ENCODE measurements at places on chromosomes 1 and 21.

DNA sequence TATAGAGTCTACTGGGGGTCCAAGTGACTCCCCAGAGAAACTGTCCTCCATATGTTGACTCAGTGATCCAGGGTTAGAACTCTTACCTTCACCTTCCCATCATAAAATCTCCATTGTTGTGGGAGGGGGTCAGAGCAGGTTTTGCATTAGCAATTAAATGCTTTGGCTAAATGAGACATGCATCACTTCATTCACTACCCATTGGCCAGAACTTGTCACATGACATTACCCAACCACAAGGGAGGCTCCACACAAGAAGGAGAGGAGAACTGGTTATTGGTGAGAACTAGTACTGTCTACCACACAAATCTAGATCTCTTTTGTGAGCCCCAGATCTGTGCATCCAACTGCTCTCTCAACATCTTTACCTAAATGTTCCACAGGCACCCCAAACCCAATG lies 4.2 kb upstream of the C1orf162 start:
- no peak for DNase-seq

GRCh38 chr1:5901150-5901549 lies 91.1 kb downstream of the NPHP4 start:
- DNase-seq = no peak

- DNase-seq = no peak
Measured at GRCh38 chr1:104801344-104801743, 1051.6 kb downstream of the AMY1C start.

DNA sequence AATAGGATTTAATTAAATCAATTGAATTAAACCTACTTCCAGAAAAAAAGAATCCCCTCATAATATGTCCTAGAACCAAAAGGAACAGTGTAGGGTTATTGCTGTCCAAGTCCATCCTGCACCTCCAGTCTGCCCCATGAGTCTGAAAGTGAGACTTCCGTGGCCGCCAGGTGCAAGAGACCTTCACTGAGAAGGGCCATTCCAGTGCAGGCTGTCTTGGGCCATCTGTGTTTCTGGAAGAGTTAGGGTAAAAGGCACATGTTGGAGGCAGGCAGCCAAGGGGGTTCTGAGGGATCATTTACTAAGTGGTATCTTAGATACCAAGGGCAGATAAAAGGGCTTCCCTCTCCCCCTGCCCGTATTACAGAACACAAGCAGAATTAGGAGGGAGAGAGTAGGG lies 31.0 kb downstream of the UBE2T start:
- DNase-seq = no peak

DNA sequence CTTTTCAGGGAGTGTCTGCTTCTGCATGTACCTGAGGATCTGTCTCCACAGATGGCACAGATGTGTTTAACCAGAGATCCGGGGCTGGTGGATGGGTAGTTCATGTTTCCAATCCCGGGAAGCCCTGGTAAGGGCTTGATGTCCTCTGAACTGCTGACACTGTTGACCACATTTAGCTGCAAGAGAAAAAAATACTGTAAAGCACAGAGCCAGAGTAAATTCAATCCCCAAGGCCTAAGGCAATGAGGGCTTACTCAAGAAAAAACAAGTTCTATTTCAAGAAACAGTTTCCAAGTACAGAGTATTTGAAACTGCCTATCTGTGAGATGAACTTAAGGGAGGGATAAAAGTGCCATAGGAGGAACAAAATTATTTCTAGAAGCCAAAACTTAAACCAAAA lies 25.1 kb downstream of the RXRG start:
- DNase-seq = no peak

DNA sequence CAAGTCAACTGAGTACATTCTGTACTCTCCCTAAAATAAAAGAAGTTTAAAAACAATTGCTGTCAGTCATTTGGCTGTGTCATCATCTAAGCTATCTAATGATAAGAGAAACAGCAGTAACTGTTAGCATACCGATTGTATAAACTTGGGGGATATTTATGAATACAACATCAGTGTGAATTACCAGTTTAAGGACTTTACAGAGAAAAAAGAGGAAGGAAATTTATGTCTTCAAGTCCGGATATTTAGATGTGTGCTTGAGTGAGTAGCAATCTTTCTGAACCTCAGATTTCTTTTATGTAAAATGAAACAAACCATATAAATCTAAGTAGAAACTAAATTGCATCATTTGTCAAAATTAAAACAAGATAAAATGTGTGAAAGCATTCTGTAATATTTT lies 1557.0 kb downstream of the MRPL39 start:
- no peak for DNase-seq

GRCh38 chr1:159318784-159319551 lies 16.8 kb downstream of the FCER1A start:
- DNase-seq = no peak

GRCh38 chr1:79262745-79263258 lies 256.3 kb upstream of the ADGRL4 start:
- DNase-seq = no peak

DNA sequence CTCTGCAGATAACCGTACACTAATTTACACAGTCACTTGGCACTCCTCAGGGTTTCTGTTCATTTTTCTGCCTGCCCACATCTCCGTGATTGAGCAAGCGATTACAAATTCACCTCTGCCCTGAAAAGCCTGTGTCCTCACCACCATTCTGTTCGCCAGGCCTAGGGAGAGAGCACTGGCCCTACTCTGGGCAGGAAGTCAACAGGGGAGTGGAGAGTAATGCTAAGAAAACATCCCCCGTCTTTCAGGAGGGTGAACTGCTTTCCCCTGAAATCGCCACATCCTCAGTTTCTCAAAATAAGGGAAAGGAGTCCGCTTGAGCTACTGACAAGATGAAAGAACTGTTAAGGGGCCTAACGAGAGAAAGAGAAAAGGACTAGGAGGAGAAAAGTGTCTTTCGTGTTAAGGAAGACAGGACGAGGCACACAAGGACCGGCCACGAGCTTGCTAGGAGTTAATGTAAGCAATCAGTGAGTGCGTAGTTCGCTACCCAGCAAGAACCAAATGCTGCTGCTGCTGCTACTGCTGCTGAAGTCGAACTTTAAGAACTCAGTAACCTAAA lies 632 bp downstream of the PEX19 start:
- DNase-seq = no peak

- DNase-seq = peak; percentile 83
Measured at GRCh38 chr1:26692211-26692792, 3.5 kb upstream of the ARID1A start.

DNA sequence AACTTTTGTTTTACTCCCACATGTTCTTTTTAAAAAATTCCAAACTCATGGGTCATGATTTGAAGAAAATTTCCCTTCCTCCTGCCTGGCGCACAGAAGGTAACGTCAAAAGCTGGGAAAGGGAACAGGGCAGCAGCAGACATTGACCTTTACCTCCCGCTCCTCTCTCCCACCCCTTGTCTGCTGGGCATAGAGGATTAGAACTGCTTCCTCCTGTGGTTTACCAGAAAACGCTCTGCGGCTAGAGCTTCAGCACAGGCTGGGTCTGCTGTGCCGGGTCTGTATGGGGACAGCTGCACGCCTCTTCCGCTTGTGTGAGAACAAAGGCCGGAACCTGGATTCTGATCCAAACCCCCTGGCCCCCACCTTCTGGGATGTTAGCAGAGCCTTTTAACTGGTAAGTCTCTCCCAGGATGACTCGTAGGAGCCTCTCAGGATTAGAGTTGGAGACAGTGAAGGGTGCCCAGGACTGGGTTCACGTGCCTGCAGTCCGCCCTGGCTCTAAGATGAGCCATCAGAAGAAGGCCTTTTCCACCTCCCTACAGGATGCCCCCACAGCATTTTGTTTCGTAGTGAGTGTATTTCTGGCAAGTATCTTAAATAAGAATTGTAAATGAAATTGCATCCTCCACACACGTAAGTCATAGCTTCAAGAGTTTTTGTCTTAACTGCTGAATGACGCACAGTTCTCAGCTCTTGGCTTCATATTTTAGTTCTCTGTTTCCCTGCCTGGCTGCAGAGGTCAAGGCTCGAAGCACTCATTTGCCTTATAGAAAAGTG lies 5.2 kb downstream of the H6PD start:
- DNase-seq = peak; percentile 43

DNA sequence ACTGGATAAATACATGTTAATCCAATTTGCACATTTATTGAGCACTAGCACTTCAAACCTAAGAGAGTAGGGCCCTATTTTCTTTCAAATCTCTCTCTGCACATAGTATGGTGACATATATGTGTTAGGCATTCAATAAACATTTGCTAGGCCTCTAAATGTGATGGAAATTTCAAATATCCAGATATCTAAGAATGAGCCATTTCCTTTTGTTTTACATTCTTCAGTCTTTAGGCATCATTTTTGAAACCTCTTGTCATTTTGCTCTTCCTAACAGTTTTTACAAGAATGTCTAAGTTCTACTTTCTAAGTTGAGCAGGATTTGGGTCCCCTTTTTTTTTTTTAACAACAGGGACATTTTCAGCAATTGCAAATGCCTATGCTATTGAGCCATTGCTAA lies 395.7 kb upstream of the ST6GALNAC5 start:
- no peak for DNase-seq

- DNase-seq = no peak
Measured at GRCh38 chr1:61109910-61110309, 27.5 kb downstream of the NFIA start.

- DNase-seq = peak; percentile 27
Measured at GRCh38 chr1:109399326-109399957, 1.7 kb upstream of the SORT1 start.

DNA sequence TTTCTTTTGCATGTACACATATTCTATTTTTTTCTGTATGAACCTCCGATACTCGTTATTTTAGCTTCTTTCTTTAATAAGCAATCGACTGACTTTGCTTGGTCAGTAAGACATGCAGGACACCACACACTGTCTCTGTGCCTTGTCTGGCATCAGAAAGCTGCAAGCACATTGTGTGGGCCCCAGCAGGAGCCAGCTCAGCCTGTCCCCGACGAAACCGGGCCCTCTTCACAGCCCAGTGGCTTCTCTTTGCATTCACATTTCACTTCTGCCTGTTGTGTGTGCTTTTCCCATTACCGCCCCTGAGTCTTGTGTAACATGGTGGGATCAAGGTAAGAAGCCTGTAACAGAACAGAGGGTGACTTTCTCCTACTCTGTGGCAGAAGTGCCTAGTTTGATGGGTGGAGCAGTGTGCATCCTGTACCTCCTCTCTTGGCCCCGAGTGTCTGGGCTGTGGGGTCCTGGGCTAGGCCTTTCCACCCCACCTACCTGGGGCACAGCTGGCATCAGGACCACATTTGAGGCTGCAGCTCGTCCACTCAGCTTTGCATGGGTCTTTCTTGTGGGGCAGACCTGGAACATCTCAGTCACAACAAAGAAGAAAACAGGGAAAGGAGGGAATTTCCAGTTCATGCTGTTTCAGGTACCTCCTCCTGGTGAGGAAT lies 118.9 kb upstream of the COL6A1 start:
- DNase-seq = no peak

DNA sequence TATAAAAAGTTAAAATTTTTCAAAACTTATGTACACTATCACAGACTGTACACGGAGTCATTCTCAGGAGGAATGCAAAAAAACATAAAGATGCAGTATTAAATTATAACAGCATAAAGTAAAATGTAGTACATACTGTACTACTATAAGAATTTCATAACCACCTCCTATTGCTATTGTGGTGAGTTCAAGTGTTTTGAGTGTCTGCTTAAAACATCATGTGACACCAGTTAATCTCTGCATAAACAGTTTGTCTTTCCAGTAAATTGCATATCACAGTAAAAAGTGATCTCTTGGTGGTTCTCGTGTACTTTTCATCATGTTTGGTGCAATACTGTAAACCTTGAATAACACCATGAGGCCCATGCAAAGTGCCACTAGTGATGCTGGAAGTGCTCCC lies 45.2 kb downstream of the SDCCAG8 start:
- no peak for DNase-seq

GRCh38 chr21:34276711-34277425 lies 86.9 kb upstream of the KCNE2 start:
- peak; percentile 42 for DNase-seq

DNA sequence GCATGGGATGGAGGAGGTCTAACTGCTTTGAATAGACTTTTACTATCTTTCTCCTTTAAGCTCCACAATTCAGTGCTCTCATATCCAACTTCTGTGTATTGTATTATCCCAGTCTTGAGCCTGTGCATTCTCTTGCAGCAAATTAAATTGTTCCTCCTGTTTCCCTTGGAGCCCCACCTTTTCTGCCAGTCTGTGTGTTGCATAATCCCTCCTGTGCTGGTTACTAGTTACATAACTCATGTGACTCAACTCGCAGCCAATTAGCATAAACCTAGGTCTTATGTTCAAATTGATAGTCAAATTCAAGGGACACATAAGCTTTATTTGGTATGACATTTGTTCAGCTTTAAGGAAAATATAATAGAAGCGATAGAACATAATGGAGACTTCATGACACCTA lies 1863.5 kb downstream of the MRPL39 start:
- DNase-seq = no peak

DNA sequence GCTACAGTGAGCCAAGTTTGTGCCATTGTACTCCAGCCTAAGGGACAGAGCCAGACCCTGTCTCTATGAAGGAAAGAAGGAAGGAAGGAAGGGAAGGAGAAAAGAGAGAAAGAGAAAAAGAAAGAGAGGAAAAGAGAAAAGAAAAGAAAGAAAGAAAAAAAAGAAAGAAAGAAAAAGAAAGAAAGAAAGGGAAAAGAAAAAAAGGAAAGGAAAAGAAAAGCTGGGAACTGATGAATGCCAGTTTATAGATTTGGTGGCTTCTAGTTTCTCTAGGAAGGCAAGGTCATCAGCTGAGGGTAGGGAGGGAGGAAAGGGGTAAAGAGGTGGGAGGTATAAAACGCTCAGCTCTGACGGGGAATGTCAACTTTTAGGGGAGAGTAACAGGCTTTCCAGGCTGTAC lies 62.3 kb upstream of the AKT3 start:
- DNase-seq = no peak

DNA sequence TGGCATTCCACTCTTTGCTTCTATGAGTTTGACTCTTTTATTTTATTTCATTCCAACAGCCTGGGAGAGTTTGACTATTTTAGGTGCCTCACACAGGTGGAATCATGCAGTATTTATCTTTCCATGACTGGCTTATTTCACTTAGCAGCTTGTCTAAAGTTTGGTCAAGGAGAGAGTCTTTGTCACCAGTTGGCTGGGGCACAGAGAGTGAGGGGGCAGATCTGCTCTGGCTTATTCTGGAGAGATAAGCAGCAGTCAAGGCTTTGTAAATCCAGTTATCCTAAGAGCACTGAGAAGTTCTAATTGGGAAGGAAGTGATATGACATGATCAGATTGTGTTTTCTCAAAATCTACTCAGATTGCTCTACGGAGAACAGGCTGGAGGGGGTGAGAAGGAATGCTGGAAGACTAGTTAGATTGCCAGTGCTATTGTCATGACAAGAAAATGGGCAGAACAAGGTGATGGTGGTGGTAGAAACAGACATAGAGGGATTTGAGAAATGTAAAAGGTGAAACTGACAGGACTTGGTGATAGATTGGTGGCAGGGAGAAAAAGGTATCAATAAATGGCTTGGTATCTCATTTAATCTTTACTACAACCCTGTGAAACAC lies 12.1 kb upstream of the CTTNBP2NL start:
- DNase-seq = no peak

GRCh38 chr1:22117238-22117637 lies 25.7 kb downstream of the WNT4 start:
- DNase-seq = no peak

- no peak for DNase-seq
Measured at GRCh38 chr1:53581476-53581875, 122.3 kb downstream of the DMRTB1 start.

GRCh38 chr1:12556368-12556930 lies 61.6 kb downstream of the DHRS3 start:
- DNase-seq = no peak
